ENCODE measurements at places on chromosomes 5 and 9.

GRCh38 chr5:115342590-115343377 is 46.3 kb upstream of the CCDC112 start:
- DNase-seq: no peak

- no peak for DNase-seq
Measured at GRCh38 chr9:4922730-4923129, 62.3 kb upstream of the JAK2 start.

- peak; percentile 49 for DNase-seq
Measured at GRCh38 chr5:73448463-73449136, at the start of gene FOXD1. FOXD1 (minus strand) TSS chr5:73448777; CDS start chr5:73448362, 415 bp downstream.

DNA sequence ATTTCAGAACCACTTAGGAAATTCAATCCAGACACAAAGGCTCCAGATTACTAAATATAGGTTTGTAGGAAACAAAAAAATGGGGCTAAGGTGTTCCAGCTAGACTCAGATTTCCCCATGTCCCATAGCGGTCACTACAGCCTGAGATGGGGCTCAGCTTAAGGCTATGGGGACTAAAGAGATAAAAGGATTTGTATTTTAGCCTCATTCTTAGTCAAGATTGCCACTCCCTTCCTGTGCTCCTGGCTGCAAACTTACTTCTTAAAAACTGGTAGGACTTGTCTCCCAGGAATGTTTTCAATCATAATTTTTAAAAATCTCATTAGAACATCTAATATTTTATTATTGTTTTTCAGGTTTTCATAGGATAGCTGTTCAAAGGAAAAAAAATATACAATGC is 253.8 kb upstream of the DAB2 start:
- no peak for DNase-seq

DNA sequence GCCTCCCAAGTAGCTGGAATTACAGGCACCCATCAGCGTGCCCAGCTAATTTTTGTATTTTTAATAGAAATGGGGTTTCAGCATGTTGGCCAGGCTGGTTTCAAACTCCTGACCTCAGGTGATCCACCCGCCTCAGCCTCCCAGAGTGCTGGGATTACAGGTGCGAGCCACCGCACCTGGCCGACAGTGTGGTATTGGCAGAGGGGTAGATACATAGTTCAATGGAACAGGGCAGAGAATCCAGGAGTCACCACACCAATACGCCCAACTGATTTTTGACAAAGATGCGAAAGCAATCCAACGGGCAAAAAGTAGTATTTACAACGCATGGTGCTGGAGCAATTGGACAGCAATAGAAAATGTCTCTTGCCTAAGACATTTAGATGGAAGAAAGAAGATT is 164.0 kb upstream of the PPP1R26 start:
- no peak for DNase-seq

- DNase-seq: no peak
Measured at GRCh38 chr5:17831279-17831678, 197.0 kb downstream of the TAF11L14 start.
